ENCODE measurements at places on chromosomes 12 and 14.

DNA sequence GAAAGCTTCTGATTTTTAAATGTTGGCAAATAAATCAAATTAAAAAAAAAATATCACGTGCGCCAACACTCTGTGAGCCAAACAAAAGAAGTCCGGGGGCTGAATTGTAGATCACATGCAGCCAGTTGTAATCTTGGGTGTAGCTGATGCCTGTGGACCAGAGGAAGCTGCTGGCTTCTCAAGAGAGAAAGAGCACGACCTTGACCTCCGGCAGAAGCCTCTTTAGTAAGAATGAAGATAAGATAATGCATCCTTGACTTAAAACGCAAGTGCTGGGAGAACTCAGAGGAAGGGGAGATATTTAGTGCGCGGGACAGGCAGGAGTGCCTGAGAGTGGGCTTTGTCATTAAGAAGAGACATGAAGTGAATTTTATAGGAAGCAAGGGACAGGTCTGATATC, 162.8 kb upstream of the TBX3 start:
- DNase-seq, result no peak

DNA sequence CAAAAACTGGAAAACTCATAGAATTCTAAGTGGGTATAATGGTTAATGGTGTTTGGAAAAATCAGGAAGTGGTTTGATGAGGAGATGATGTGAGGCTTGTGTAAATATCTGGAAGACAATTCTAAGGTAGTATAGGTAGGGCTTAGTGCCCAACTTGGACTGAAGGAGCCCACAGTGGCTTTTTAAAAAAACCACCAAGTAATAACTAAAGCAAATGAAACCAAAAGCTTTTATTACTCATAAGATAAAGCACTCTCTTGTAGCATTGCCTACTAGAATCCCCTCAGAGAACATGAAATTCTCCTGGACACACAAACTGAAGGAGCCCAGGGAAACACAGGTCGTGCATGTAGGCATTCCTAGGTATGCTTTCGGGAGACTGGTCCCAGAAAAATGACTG, 324.5 kb downstream of the NELL2 start:
- no peak for DNase-seq

- no peak for DNase-seq
These were observed 62.7 kb upstream of the HECTD1 start for GRCh38 chr14:31270196-31270772.

GRCh38 chr12:111368788-111369495, at the start of gene PHETA1:
Gene PHETA1 (minus strand): TSS chr12:111369095. CDS start chr12:111363427, 5,668 bp downstream.
- peak; percentile 97 for DNase-seq

- no peak for DNase-seq
These were observed 2.0 kb downstream of the NFKBIA start for GRCh38 chr14:35402323-35403113.

- no peak for DNase-seq
These were observed 1.8 kb upstream of the ABCB9 start for GRCh38 chr12:122968104-122968503.

GRCh38 chr12:84412226-84412625, 500.4 kb downstream of the SLC6A15 start:
- no peak for DNase-seq

GRCh38 chr12:107783406-107784376, 9.2 kb downstream of the ASCL4 start:
- no peak for DNase-seq

DNA sequence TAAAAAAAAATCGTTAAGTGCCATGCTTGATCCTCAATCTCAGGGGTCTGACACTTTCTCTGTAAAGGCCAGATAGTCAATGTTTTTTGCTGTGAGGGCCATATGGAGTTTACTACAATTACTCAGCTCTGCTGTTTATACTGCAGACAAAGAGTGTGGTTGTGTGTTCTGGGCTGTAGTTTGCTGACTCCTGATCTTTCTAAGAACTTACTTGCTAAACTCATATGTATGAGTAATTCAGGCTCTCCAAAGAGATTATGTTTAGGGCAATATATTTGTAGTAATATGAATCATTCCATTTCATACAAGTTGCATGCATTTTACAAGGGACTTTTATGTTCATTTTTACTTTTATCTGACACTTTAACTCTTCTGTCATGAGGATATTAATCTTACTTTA, 188.2 kb downstream of the TMTC2 start:
- peak; percentile 5 for DNase-seq

DNA sequence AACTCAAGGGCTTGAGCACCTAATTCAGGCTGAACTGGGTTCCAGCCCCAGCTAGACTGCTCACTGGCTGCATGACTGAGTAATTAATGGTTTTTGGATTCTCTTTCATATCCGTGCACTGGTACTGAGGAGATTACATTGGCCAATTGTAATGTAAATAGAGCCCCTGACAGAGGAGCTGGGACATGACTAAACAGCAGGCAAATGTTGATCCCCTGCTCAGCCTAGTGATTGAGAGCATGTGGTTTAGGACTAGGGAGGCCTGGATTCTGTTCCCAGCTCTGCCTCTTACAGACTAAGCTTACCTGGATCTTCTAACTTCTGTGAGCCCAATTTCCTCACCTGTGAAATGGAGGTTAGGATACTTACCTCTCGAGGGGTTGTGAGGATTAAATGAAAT, 204.3 kb downstream of the ESR2 start:
- DNase-seq, result peak; percentile 19

DNA sequence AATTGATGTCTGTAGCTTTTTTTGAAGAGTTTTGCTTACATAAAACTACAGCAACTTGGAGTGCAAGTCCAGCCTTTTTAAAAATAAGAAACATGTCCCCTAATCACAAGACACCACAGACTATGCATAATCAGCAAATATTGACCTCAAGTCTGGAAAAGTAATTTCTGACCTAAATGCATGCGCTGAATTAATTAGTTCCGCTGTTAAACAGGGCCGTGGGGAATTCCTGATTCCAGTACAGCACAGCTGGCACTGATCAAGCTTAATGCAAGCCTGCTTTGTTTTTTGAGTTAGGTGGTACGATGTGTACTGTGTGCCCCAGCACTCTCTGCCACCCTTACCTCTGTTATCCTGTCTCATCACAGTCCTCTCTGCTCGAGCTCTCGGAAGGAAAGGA, 9.2 kb downstream of the MLH3 start:
- DNase-seq, result no peak

DNA sequence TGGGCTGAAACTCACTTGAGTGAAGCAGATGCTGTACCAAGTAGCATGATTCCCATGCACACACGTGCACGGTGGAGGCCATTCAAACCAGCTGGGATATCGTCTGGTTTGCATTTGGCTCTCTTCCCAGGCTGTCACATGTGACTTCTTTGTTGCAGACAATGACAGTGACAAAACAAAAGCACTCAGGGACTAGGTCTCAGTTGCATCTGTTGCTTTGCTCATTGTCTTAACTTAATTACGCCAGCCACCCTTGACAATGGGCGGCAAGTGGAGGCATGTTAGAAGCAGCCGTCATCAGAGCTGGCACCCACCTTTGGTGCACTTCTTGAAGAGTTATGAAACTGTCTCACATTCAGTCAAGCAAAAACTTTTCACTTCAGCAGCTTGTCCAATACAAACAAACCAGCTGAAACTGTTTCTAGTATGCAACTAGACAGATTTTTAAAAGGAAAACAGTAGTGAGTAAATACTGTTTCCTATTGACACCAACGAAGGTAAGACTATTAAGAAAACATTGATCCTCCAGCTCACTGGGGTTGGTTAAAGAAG, 74.3 kb downstream of the IGF1 start:
- DNase-seq, result peak; percentile 17

- no peak for DNase-seq
These were observed 288.4 kb downstream of the CACNA1C start for GRCh38 chr12:2341051-2341751.

DNA sequence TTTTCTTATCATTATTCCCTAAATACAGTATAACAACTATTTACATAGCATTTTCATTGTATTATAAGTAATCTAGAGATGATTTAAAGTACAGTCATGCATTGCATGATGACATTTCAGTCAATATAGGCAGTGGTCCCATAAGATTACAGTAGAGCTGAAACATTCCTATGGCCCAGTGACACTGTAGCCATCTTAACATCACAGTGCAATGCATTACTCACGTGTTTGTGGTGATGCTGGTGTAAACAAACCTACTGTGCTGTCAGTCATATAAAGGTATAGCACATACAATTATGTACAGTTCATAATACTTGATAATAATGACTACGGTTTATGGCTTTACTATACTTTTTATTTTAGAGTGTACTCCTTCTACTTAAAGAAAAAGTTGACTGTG, 13.3 kb downstream of the LLPH start:
- DNase-seq, result no peak

GRCh38 chr12:79690638-79691510, at the start of gene PAWR:
Gene PAWR (minus strand): TSS chr12:79690964. CDS start chr12:79690244, 720 bp downstream.
- DNase-seq, result peak; percentile 74

GRCh38 chr12:85835426-85836196, 598 bp downstream of the RASSF9 start:
- DNase-seq, result no peak

DNA sequence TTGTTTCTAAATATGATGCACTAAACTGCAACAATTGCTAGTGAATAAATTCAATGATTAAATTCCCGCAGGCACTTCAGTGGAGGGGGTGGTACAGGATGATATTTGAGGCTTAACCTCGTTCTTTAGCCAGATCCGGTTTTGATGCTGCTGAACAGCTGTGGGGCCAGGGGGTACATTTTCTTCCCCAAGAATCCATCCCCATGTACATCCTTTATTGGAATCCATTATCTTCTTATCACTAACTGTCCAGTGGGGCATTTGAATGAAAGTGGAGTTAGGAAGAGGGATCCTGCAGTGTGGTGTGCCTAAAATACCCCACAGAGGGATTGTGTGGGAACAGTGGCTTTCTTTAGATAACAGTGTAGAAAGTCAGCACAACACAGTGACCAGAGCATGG, 45.2 kb upstream of the OASL start:
- DNase-seq, result no peak

- DNase-seq, result peak; percentile 71
These were observed 60.9 kb upstream of the GPATCH2L start for GRCh38 chr14:76090616-76091391.

DNA sequence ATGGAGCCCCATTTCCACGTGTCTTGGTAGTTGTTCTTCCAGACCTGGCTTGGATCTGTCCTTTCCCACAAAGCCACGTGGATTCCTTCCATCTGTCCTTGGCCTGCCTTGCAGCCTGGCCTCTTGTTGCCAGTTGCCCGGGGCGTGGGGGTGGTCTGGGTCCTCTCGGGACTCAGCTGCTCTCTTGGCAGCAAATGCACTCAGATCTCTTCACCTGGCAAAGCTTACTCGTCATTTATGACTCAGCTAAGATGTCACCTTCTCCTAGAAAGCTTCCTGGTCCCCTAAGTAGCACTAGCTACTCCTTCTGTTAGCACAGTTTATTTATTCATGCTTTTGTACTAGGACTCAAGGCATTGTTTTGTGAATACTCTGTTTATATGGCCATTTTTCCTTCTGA, 13.6 kb downstream of the PLEKHG3 start:
- no peak for DNase-seq

DNA sequence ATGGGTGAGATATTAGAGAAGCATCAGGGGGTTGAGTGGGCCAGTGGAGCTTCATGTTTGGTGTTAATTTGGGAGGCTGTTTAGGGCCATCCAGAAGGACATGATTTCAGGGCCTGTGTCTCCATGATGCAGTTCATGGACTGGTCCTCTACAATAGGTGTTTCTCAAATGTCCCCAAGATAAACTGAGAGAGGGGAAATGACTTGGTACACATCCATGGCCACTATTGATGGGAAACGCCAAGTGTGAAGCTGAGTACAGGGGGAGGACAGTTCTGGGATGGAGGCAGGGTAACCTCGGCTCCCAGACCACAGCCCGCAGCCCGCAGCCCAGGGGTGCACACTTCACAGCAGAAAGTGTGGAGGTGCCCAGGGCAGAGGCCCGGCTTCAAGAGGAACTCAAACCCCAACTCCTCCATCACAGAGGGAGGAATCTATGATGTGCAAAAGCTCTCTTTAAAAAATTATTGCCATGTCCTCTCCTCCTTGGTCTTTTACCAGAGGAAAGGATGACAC, 33.3 kb downstream of the CACNA2D4 start:
- DNase-seq, result peak; percentile 1

- no peak for DNase-seq
These were observed 14.2 kb downstream of the AMN1 start for GRCh38 chr12:31714406-31715271.

DNA sequence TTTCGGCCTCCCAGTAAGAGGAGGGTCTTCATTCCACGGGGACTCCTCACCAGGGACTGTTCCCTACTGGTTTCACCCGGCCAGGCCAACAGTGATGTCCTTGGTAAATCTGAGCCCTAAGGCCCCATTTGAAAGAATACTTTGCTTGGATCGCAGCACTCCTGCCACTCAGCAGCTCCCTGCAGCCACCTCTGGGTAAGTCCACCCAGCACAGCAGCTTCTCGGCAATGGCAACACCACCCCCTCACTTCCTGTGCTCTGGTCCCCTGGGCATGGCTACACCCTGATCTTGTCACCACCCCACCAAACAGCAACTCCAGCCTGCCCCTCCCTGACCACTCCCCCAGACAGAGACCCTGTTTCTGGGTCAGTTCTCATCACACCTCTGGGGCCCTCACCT, 100.3 kb downstream of the SETD3 start:
- DNase-seq, result no peak

GRCh38 chr14:100586153-100586402, 1.1 kb downstream of the BEGAIN start:
- DNase-seq, result no peak

GRCh38 chr14:106786697-106787096, 1260.3 kb downstream of the TMEM121 start:
- no peak for DNase-seq

DNA sequence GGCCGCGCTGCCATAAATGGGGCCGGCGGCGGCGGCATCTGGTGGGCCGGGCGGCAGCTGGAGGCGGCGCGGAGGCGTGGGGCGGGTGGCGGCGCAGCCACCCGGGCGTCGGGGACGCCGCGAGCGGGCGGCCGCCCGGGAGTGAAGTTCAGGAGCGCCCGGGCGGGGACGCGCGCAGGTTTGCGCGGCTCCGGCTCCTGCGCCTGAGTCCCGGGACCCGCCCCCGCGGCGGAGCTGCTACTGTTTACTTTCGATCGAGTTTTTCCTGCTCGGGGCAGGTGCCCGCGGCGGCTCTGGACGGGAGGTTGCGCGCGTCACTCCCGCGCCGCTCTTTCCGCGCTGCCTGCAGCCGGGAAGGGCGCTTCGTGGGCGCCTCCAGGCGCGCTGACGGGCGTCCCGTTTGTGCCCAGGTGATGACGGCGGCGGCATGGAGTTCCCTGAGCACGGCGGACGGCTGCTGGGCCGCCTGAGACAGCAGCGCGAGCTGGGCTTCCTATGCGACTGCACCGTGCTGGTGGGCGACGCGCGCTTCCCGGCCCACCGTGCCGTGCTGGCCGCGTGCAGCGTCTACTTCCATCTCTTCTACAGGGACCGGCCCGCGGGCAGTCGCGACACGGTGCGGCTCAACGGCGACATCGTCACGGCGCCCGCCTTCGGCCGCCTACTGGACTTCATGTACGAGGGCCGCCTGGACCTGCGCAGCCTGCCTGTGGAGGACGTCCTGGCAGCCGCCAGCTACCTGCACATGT, at the start of gene ZBTB42:
TSS of gene ZBTB42 (plus strand) at position 331 of the 749 bp plus-strand sequence. CDS start at position 428, 97 bp downstream.
- DNase-seq, result peak; percentile 75

GRCh38 chr14:100010679-100011078, 54.5 kb upstream of the EVL start:
- DNase-seq, result no peak

GRCh38 chr14:53147208-53147607, 5.9 kb downstream of the DDHD1 start:
- no peak for DNase-seq

GRCh38 chr12:92511786-92512185, 191.0 kb upstream of the PLEKHG7 start:
- no peak for DNase-seq

GRCh38 chr14:72540836-72541235, 353.1 kb downstream of the DPF3 start:
- DNase-seq, result no peak

- no peak for DNase-seq
These were observed 4.9 kb upstream of the KRT6A start for GRCh38 chr12:52497975-52498374.

Measured in AG08396 (cell line).